ENCODE measurements at places on chromosomes 5 and 9.

GRCh38 chr9:16575986-16576245, 294.6 kb downstream of the BNC2 start:
- no peak for DNase-seq

- DNase-seq: no peak
These were observed 163.5 kb downstream of the NR3C1 start for GRCh38 chr5:143239882-143240518.

GRCh38 chr5:3261081-3261480, 334.6 kb upstream of the IRX1 start:
- no peak for DNase-seq

DNA sequence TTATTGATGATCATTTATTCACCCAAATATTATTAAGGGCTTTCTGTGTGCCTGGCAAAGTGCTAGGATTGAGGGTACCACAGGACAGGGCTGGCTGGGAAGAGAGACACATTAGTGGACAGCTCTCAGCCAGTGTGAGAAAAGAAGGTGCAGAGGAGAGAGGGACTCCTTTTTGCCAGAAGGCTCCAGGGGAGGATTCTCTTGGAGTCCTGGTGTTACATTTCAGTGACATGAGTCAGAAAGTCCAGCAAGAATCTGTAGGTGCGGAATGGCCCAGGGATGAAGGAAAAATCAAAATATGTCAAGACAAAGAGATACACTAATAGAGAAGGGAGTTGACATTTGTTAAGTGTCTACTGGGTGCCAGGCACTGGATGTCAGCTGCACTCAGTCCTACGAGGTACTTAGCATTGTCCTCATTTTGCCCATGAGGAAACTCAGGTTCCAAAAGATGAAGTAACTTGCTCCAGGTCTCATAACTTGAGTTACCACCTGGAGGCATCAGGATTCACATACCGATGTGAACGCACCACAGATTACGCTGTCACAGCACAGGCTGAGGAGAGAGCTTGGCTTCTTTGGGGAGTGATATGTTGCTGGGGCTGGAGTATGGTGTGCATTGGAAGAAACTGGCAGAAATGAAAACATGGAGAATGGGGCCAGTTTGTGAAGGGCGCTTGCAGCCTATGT, 60.5 kb downstream of the RASGRF2 start:
- DNase-seq: no peak

GRCh38 chr9:8331507-8332330, 532.1 kb upstream of the DMAC1 start:
- DNase-seq: no peak

DNA sequence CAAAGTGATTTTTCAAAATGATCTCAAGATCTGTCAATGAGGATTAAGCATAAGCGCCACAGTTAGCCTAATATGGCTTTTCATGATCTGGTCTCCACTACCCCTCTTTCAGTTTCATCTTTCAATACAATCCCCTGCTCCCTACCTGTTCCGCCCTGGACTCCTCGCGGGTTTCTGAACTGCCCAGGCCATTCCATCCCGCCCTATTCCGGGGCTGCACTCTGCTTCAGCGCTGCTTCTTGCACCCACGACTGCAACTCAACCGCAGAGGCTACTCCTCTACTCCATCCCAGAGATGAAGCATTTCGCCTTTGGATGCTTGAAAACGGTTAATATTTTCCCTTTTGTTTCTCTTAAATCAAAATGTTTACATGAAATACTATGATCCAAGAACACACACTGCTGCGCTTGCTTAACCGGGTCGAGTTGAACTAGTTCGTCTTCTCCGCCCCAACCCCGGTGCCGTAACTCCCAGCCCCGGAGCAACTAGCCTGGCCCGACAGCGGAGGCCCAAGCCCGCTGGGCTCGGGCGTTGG, 716 bp upstream of the OTULIN start:
- DNase-seq: no peak
